ENCODE measurements at places on chromosomes 2 and 18.

- DNase-seq: no peak
Measured at GRCh38 chr2:68700560-68700959, 34.1 kb upstream of the ARHGAP25 start.

GRCh38 chr2:86301009-86301408 lies 36.4 kb downstream of the REEP1 start:
- DNase-seq: no peak

- no peak for DNase-seq
Measured at GRCh38 chr2:134254824-134255223, 952 bp downstream of the MGAT5 start.

- DNase-seq: no peak
Measured at GRCh38 chr2:191625446-191625845, 52.5 kb upstream of the NABP1 start.

GRCh38 chr2:219277703-219278654 lies 1.2 kb upstream of the DNAJB2 start:
- peak; percentile 57 for DNase-seq

DNA sequence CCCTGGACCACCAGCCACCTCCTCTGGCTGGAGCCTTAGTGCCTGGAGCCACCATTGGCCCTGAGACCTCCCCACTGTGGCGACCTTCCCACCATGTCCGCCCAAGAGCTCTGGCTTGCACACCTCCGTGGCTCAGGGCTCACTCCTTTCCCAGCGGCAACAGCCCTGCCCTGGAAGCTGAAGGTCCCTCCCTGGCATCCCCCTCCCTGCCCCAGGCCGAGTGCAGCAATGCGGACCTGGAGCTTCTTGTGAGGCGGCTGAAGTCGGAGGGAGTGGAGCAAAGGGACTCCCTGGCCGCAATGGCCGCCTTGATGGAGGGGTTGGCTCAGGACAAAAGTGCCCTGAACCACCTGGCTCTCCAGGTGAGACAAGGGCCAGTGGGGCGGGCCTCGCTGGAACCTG lies 28.6 kb downstream of the CROCC2 start:
- DNase-seq: no peak

- no peak for DNase-seq
Measured at GRCh38 chr2:133407341-133407740, 160.9 kb downstream of the NCKAP5 start.

DNA sequence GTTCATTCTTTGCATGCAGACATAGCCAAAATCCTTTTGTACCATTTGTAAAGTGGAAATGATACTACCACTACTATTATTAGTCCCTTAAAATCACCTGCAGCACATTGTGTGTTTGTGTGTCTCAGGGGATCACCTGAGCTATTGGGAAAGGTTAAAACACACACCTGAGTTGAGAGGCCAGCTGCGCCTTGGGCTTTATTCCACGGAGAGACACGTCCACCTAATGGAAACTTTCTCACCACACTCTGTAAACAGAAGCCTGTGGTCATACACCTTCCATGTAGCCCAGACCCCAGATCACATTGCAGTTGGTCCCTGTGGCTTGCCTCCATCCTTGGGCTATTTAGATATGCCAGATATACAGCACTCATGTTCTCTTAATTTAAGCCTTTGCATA lies 81.8 kb upstream of the SH3BP4 start:
- DNase-seq: no peak

GRCh38 chr18:26575865-26576217 lies 27.5 kb upstream of the KCTD1 start:
- DNase-seq: no peak

DNA sequence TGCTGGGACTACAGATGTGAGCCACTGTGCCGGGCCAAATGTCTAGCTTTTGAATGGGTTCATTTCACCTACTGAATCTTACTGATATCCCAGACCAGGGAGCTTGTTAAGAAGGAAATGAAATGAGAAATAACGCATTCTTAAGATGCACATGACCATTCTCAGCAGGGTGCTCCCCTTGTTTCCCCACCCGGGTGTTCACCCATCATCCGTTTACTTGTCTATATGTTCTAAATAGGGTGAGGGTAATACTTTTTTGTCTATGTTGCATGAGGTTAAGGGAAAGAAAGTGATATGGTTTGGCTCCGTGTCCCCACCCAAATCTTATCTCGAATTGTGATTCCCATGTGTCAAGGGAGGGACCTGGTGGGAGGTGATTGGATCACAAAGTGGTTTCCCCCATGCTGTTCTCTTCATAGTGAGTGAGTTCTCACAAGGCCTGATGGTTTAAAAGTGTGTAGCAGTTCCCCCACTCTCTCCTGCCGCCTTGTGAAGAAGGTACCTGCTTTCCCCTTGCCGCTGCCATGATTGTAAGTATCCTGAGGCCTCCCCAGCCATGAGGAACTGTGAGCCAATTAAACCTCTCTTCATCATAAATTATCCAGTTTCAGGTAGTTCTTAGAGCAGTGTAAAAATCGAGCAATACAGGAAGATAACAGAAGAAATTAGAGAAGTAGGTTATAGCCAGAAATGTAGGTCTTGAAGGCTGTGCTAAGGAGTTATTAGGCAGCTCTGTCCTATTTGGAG lies 129.1 kb downstream of the DDX1 start:
- no peak for DNase-seq

GRCh38 chr18:55144193-55144930 lies 185.1 kb upstream of the CCDC68 start:
- no peak for DNase-seq

DNA sequence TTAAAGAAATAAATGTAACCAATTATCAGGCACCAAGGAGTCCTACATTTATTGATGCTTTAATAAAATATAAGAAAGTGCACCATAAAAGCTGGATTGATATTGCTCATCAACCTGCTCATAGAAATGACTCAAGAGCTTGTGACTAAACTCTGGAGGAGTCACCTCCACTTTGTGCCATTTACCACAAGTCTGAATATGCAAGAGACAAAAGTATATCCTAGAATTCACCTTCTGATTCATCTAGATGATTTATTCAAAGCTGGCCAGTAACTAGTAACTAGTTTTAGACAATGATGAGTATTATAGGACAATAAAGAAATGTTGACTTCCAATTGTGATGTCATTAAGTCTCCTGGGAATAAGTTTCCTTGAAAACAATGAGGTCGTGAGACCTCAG lies 146.0 kb upstream of the SOX11 start:
- no peak for DNase-seq

- DNase-seq: no peak
Measured at GRCh38 chr2:148742373-148742772, 97.8 kb downstream of the EPC2 start.

GRCh38 chr2:1652034-1652790 lies 92.1 kb downstream of the PXDN start:
- DNase-seq: no peak

- no peak for DNase-seq
Measured at GRCh38 chr2:98565286-98565860, 42.9 kb downstream of the COA5 start.

GRCh38 chr2:232235716-232236115 lies 142.8 kb upstream of the ALPP start:
- DNase-seq: no peak

DNA sequence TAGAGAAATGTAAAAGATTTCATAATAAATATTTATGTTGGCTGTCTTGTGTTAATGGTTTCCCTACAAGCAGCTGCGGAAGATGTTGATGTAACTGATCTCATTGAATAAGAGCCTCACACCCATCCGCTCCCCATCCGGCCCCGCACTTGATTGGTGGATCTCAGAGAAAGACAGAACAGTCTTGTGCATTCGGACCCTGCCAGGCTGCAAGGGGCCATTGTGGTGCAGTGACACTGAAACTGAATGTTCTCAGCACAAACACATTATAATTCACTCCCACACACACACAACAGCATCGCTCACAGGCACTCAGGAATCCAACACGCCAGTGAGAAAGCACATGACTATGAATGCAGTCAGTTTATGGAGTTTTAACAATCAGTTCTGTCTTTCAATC lies 47.8 kb downstream of the PRELID3A start:
- no peak for DNase-seq

DNA sequence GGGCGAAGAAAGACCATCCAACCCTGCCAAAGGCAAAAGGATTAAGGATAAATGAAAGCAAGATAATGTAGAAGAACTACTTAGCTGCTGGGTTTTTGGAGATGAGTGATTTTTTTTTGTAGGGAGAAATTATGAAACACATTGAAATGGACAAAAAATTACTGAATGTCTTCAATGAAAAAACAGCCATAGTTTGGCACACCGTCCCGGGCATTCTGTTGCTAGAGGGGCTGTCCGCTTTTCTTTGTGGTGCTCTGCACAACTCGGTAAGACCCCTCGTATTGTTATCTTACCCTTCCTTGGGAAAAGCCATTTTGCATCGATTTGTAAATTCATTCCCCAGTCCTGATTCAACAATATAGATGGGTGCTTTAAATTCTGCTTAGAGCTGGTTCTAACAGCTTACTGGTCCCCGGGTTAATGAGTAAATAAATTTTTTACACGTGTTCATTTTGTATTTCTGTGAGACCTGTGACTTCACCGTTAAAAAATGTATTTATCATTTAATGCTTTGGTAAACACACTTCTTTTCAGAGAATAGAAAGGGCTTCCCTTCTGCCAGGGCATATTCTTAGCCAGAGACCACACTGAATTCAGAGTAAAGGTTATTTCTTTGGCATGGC lies 912 bp upstream of the LAPTM4A start:
- no peak for DNase-seq

DNA sequence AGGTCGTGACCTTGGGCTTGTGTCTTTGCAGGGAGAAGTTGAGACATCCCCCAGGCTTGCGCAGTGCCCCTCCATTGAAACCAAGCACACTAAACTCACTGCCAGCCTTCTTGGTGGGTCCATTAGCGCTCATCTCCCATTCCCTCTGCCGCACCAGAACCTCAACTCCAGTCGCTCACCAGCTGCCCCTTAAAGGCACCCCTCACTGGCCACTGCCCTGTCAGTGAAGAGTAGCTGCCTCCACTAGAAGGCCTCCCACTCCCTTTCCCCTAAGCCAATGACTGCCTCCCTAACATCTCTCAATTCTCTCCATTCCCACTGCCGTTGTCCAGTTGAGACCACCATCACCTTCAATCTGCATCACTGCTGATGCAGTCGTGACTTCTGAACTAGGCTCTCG lies 114.8 kb upstream of the EPC2 start:
- DNase-seq: no peak

GRCh38 chr2:111209045-111209514 lies 88.4 kb downstream of the BCL2L11 start:
- no peak for DNase-seq

GRCh38 chr2:153536115-153536514 lies 57.6 kb upstream of the RPRM start:
- no peak for DNase-seq

GRCh38 chr18:24259869-24260641 lies 121.2 kb downstream of the CABYR start:
- no peak for DNase-seq

GRCh38 chr18:4599312-4599711 lies 144.2 kb upstream of the DLGAP1 start:
- no peak for DNase-seq

GRCh38 chr18:63365876-63366212 lies 1.2 kb downstream of the KDSR start:
- no peak for DNase-seq

DNA sequence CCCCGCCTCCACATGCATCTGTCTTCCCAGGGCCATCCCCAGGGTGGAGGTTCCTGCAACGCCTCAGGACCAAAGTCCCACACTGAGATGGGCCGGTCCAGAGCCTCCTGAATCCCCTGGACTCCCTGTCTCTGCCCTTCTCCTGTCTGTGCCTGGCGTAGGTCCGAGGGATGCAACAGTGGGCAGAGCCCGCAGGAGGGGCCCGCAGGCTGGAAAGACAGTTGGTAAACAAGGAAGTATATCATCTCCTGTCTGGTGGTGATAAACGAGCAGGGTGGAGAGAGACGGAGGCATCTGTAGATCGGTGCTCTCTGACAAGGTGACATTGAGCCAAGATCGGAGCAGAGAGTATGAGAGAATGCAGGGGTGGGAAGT lies 72.6 kb upstream of the RAB6C start:
- no peak for DNase-seq

DNA sequence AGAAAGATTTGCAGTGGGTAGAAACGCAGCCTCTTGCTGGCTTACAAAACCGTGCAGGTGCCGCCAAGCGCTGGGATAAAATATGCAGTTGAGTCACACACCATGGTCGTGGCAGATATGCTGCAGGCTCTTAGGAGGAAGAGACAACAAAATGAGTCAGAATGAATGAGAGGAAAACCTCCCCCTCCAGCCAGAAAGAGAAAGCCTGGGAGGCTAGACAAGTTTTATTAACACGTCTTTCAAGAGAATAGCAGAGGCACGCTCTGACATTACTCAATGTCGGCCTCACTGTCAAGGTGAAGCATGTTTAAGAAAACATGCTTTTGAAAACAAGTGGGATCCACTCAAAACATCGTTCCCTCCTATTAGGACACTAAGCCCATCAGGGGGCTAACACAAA lies 37.1 kb upstream of the ZCCHC2 start:
- no peak for DNase-seq

DNA sequence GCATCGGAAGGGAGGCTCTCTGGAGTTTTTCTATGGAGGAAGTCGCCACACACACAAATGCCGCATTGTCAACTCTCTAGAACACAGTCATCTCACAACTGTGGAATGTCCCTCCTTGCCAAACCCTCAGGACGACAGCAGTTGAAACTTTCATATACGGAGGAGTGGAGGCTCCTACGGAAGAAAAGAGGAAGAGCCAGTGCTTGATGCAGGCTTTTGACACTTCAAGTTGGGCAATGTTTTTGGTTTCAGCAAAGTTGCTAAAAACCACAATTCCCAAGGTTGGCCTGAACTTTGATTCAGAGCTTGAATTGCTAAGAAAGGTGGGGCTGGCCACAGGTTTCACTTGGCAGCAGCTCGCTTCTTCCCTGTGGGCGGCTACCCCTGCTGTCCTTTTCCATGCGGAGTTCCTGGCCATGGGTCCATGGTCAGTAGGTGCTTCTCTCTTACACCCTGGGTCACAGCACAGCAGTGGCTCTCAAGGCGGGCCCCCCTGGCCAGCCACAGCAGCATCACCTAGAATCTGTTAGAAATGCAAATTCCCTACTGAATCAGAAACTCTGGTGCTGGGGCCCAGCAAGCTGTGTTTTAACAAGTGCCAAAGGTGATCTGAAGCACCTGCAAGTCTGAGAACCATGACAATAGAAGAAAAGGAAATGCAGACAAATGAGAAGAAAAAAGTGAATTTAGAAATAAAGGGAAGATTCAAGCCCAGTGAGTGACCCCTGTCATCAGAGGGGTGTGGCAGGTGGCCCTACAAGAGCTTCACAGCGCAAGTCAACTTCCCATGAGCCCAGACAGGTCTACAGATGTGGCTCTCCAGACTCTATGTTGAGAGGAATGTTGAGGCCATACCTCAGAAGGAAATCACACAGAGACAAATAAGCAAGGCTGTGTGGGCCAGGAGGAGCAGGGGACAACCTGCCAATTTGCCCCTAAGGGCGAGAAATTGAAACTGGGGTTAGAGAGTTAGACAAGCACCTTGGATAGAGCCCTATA lies 856.4 kb downstream of the RNF144A start:
- DNase-seq: no peak

- no peak for DNase-seq
Measured at GRCh38 chr18:62755946-62756345, 40.6 kb downstream of the PHLPP1 start.

DNA sequence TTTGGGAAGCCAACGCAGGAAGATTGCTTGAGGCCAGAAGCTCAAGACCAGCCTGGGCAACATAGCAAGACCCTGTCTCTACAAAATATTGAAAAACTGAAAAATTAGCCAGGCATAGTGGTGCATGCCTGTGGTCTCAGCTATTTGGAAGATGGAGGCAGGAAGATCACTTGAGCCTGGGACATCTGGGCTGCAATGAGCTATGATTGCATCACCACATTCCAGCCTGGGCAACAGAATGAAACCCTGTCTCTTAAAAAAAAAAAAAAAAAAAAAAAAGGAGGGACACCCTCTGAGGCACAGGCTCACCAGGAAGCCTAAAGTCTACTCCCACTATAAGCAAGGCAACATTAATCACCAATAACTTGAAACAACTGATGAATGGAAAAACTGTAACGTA lies 151.1 kb downstream of the CCDC148 start:
- DNase-seq: no peak

Data from NCI-H1105 (cell line).